AG09309 (cell line): ENCODE measurements at places on chromosomes 2 and 18.
A peak's percentile ranks its signal among the peaks of the same experiment; 100 is the strongest.

DNA sequence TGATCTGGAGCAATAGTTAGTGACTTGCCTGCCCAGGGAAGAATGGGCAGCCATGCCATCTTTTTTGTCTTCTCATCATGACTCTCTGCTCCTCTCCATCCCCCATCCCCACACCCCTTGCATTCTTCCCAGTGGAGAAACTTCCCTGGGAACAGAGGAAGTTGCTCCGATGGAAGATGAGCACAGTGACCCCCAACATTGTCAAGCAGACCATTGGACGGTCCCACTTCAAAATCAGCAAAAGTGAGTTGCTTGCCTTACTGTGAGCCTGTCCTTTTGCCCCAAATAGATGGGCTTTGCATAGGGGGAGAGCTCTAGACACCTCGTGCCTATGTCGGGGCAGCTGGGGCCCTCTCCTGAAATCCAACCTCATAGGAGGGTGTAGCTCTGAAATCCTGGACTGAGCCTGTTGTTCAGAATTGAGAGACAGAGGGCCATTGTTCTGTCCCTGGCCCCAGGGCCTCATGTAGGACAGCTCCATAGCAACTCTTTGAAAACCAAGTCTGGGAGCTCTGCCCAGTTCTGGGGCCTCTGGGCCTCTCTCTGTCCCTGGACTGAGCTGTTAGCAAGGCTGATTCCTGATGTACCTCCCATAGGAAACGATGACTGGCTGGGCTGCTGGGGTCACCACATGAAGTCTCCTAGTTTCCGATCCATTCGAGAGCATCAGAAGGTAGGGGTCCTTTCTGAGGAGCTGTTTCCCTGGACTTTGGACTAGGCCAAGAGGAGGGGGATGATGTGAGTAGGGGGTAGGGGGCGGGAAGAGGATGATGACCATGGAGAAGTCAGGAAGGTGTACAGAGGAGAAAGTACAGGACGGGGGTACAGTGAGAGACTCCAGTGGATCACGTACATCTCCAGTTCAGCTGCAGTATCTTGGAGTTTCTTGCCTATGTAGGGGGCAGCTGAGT is 35.2 kb downstream of the TTLL4 start:
- no peak for DNase-seq

DNA sequence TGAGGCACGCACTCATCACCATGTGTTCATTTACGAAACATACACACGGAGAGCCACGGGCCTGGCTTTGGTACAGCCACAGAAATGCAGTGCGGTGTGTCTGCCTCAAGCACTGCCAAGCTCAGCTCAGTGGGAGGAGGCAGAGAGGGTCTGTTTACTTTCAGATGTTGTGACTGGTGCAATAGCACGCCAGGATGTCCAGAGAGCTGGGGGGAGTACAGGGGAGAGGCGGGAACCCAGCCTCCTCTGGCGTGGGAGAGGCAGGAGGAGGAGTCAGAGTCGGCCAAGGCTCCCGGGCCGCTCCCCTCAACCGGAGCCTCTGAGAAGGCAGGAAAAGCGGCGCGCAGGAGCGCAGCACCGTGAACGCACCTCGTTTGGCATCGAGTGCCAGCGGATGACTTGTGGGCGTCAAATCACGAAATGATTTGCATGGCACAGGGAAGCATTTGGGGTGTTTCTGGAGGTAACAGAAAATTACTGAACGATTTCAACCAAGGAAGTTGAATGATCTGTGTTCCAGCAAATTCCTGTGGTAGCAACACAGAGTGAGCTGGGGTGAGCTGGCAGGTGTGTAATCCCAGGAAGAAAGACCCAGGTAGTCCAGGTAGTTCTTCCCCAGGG is 143.0 kb downstream of the ZNF516 start:
- DNase-seq = peak; percentile 85

- no peak for DNase-seq
Measured at GRCh38 chr18:40983835-40984234, 971.2 kb upstream of the PIK3C3 start.

DNA sequence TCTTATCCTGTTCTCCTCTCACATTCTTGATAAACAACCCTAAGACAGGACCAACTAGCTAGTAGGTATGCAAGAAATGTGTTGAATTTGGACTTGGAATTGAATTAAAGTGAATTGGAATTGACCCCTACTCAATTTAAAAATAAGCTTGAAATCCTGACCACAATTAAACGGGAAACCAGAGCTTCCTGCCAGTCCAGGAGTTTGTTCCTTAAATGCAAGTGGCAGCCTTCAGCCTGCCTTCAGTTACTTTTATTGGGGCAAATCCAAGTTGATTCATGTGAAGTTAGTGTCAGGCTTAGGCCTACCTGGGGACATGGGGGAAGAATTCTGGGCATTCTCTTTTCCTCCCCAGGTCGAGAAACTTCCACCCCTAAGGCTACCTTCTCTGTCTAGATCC is 457.6 kb downstream of the BCL11A start:
- no peak for DNase-seq

DNA sequence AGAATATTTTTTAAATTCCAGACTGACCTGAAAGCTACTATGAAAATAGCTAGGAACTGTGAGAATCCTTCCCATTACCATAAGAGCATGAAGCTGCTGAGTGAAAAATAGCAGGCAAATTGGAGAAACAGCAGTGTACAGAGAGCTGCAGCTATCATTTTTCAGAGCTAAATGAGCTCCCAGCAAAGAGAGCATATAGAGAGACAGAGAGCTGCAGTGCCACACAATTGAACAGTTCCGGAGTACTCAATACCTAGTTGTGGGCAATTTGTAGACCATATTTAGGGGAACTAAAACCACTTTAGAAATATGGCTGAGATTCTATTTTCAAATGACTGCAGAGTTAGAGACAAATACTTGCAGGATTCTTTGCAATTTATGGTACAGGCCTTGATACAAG is 645.3 kb downstream of the STK39 start:
- DNase-seq = no peak

DNA sequence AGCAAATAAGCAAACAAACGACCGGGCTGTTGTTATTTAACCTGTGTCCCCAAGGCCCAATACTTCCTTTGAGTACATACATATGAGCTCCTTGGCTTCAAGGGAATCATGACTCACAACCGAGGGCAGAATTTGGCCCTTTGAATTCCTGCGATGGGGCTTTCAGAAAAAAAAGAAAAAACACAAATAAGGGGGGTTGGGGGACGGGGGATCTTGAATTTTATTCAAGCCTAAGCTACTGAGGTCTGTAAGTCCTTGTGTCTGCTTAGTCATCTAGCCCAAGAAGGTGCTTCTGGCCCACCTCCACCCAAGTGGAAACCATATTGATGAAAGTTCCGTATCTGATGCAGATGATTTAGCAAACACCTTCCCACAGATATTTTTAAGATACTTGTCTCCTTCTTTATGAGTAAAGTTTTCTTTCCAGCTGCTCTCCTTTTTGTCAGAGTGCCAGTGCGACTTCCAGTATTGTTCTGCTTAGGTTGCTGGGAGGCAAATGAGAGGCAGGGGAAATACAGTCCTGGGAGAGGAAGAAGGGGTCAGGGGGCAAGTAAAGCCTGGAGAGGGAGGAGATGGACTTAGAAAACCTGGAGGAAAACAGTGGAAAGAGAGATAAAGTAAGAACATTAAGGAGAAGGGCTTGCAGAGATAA is 169.6 kb downstream of the ZEB2 start:
- DNase-seq = no peak

DNA sequence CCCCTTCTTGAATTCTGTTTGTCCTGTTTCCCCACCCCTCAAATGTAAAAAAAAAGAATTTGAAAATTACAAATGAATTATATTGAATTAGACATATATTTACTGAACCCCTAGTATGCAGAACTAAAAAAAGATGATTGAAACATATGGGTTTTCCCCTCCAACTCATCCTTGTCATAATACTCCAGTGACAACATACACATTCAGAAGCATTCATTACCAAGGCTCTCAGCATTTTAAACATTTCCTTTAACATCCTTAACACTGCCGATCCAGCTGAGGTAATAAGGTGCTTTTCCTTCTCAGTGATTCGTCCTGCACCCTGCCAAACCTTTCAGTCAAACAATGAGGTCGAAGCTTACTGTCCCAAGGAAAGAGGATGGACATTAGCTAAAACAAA is 53.1 kb upstream of the DTNB start:
- no peak for DNase-seq

DNA sequence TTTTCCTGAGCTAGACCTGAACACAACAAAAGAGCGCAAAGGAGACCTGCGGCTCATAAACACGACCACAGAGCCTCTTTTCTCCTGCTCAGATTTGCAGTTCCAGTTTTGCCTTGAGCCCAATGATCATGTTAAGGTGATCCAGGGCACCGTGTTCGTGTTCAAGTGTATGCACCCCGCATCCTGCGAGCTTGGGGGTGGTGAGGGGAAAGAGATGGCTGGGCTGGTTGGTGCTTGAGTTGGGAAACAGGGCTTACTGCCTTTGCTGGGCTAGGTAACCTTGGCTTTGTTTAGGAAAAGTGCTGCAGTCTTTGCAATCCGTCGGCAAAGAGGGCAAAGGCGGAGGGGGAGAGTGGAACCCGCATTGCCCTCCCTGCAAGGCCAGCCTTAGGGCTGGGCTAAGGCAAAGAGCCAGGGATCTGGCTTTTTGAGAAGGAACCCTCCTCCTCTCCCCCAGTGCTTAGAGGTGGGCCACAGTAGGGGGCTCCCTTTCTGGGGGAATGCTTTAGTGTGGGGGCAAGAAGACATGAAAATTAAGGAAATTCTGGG is 1.3 kb downstream of the HOXD10 start:
- no peak for DNase-seq

DNA sequence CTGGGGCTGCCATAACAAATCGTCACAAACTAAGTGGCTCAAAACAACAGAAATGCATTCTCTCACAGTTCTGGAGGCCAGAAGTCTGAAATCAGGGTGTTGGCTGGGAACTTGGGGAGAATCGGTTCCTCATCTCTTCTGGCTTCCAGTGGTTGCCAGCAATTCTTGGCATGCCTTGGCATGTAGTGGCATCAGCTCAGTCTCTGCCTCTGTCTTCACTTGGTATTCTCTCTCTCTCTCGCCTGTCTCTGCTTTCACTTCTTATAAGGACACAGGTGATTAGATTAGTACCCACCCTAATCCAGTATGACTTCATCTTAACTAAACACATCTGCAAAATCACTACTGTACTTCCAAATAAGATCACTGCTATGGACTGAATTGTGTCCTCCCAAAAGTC is 695.4 kb upstream of the ID2 start:
- no peak for DNase-seq

DNA sequence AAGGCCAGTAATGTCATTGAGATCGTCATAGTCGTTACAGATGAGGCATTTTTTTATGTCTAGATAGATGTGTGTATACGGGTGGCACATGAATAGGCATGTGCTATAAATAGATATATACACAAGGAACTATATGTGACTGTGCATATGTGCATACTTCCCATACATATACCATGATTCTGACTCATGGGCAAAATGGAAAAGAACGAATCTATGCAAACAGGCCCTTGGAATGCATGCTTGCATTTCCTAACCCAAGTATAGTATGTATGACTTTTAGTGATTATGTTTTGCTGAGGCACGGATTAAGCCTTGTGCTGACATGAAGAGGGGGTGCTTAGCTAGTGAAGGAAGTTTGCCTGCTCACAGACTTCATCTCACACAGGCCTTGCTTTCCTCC is 111.7 kb downstream of the BCL11A start:
- no peak for DNase-seq
